ENCODE measurements at places on chromosomes 1 and 21. TPM values are rescaled to one million over a fixed set of nuclear protein-coding genes. Genes with fewer than 3 reads are reported as not detected.
A peak's percentile ranks its signal among the peaks of the same experiment; 100 is the strongest.

DNA sequence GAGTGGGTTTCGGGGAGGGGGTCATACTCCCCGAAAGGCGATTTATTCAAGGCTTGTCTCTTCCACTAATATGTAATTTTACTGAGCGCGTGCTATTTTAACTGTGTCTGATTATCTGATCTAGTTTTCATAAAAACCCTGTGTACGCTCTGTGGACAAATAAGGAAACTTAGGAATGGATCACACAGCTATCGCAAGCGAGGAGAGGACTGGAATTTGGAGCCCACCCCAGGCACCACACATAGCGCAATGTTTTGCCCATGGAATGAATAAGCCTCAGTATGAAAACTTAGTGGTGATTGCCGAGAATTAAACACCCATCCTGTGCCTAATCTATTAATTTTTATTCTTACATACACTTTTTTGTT is 9.8 kb upstream of the RAB42 start:
- DNase-seq: no peak

- DNase-seq: no peak
Observed at GRCh38 chr1:150628766-150629114, 672 bp downstream of the ENSA start.

GRCh38 chr1:40630488-40631223 is 34.8 kb downstream of the RIMS3 start:
- DNase-seq: no peak

GRCh38 chr1:172184506-172185191 is 235.8 kb upstream of the C1orf105 start:
- peak; percentile 39 for DNase-seq

DNA sequence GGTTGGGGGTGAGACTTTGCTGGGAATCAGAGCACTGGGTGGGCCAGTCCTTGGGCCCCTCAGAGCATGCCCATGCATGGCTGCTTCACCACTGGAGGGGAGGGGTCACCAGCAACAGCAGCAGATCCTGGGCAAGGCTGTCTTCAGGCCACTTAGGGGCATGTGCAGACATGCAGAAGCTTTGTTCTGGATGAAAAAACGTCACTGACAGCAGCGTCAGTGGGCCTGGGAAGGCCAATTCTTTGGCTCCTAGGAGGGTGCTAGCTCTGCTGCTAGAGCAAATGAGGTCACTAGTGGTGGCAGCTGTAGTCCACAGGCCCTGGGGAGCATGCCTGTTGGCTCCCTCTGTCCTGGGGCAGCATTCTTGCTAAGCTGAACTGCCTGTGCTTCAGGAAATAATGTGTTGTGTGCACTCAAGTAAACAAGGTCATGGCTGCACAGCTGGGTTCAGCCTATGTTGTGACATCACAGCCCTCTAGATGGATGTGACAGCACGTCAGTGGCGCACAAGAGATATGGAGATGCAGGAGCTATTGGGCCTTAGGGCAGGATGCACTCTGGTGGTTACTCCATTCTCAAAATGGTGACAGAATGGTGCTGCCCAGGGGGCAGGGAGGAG is 27.0 kb downstream of the ZC3H11B start:
- no peak for DNase-seq

GRCh38 chr1:6890686-6891085 is 105.4 kb downstream of the CAMTA1 start:
- no peak for DNase-seq

- peak; percentile 47 for DNase-seq
Observed at GRCh38 chr1:170664828-170665612, 1.1 kb downstream of the PRRX1 start.

GRCh38 chr1:58934706-58935105 is 150.9 kb upstream of the JUN start:
- DNase-seq: no peak

CLDN19 gene
- not detected for total RNA-seq

AMY1A gene
- not detected for total RNA-seq

ATP6V1G3 gene
- total RNA-seq: 0.41 TPM

MYCL gene
- 0.36 TPM for total RNA-seq

CFHR3 gene
- not detected for total RNA-seq

NTRK1 gene
- not detected for total RNA-seq

HLX gene
- total RNA-seq: 11.4 TPM

Data from HFFc6 (cell line).